ENCODE measurements at places on chromosomes 3 and 15.
A peak's percentile ranks its signal among the peaks of the same experiment; 100 is the strongest.

GRCh38 chr3:72445827-72446217 is 402.4 kb downstream of the SHQ1 start:
- no peak for DNase-seq

DNA sequence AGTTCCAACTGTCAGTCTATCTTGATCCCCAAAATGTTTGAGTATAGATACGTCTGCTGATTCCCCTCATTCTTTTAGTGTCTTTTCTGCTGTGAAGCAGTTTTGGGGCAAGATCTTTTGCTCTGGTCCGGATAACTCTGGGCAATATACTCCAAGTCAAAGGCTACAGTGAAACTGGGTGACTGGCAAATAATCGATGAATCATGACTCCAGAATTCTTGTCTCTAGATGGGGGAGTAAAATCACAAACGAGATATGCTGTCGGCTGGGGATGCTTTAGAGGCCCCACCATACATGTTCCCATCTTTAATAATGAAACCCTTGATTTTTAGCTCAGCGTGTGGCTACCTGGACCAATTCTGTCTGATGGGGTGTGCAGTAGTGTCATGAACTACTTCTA is 76.5 kb downstream of the KLF13 start:
- peak; percentile 33 for DNase-seq

DNA sequence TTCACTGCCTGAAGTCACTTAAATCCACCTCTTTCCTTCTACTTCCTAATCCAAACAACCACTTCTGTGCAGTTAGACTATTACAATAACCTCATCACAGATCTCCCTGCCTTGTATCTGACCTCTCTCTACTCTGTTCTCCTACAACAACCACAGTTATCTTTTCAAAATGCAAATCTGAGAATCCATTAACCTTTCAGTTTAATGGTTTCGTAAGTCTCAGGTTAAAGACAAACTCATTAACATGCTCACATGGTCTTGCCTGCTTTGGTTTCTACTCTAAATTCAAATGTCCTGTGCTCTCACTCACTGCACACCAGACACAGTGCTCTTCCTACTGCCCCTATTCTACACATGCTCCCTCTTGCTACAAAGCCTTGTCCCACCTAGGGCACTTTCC is 406.5 kb upstream of the THBS1 start:
- no peak for DNase-seq

GRCh38 chr15:39756806-39757522 is 25.7 kb downstream of the FSIP1 start:
- peak; percentile 60 for DNase-seq

GRCh38 chr15:58201516-58201915 is 63.3 kb downstream of the AQP9 start:
- peak; percentile 31 for DNase-seq

GRCh38 chr3:190618330-190619030 is 104.6 kb downstream of the IL1RAP start:
- no peak for DNase-seq

GRCh38 chr3:114194750-114195149 is 15.9 kb upstream of the DRD3 start:
- no peak for DNase-seq

DNA sequence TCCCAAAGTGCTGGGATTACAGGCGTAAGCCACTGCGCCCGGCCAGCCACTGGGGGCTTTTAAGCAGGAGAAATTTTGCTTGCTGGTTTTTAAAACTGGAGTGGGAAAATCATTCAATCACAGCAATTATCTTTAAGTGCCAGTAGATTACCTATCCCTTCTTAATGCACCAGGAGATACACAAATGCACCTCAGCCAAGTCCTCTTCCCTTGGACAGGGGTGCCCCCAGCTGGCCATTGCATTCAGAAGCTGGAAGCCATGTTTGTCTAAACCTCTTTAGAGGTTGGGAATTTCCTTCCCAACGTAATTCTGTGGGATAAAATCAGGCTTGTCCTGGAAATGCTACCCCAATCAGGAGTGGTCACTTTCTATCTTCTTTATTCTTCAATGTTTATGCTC is 26.6 kb downstream of the MIX23 start:
- peak; percentile 26 for DNase-seq

DNA sequence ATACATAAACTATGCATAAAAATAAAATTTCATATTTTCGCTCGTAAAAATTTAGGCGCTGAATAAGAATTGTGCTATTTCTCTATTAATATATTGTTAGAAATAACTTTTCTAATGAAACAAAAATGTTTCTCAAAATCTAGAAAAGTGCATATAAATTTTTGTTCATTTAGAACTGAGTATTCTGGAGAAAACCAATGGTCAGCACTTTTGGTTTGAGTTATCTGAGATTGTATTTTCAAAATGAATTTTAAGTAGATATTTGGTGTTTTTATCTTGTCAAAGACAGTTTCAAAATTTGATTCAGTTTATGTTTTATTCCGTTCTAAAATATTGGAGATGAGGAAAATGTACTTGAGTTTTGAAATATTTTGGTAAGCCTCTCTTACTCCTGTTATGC is 13.9 kb downstream of the MYNN start:
- DNase-seq: no peak

DNA sequence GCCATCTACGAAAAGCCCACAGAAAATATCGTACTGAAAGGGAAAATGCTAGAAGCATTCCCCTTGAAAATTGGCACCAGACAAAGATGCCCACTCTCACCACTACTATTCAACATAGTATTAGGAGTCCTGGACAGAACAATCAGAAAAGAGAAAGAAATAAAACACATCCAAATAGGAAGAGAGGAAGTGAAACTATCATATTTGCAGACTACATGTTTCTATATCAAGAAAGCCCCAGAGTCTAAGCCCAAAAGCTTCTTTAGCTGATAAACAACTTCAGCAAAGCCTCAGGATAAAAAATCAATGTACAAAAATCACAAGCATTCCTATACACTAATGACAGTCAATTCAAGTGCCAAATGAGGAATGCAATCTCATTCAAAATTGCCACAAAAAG is 15.6 kb downstream of the OR5K3 start:
- DNase-seq: no peak

DNA sequence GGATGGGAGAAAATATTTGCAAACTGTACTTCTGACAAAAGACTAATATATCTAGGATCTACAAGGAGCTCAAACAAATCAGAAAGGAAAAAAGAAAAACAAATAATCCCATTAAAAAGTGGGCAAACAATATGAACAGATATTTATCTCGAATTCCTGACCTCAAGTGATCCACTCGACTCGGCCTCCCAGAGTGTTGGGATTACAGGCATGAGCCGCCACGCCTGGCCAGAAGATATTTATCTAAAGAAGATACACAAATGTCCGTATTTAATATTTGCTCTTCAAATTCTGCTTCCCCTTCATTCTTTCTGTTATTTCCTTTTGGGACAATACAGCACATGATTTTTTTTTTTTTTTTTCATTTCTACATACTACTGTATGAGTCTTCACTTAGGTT is 151.7 kb upstream of the GRM7 start:
- no peak for DNase-seq

- DNase-seq: no peak
Observed at GRCh38 chr3:14285548-14285925, 106.9 kb downstream of the LSM3 start.

- no peak for DNase-seq
Observed at GRCh38 chr3:13474021-13474420, 6.1 kb upstream of the HDAC11 start.

- DNase-seq: no peak
Observed at GRCh38 chr3:193124861-193125260, 116.2 kb upstream of the PLAAT1 start.

DNA sequence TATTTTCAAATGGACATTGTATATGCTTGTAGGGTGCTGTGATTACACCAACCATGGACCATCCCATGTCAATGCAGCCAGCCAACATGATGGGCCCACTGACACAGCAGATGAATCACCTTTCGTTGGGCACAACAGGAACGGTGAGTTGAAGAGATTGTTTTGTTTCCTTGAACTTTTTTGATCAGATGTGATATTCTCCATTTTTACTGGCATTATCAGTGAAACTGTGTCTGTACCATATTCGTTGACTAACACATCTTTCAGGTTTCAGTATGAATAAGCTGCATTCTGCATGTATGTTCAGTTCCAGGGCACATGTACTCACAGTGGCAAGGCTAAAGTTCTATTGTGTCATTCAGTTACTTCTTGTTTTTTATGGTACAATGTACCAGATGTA is 655.2 kb downstream of the RBMS3 start:
- no peak for DNase-seq

- no peak for DNase-seq
Observed at GRCh38 chr15:62079594-62079993, 12.8 kb downstream of the C2CD4A start.

GRCh38 chr3:187615630-187616029 is 54.6 kb downstream of the SST start:
- DNase-seq: no peak

GRCh38 chr3:179726075-179726699 is 73.3 kb downstream of the USP13 start:
- no peak for DNase-seq

DNA sequence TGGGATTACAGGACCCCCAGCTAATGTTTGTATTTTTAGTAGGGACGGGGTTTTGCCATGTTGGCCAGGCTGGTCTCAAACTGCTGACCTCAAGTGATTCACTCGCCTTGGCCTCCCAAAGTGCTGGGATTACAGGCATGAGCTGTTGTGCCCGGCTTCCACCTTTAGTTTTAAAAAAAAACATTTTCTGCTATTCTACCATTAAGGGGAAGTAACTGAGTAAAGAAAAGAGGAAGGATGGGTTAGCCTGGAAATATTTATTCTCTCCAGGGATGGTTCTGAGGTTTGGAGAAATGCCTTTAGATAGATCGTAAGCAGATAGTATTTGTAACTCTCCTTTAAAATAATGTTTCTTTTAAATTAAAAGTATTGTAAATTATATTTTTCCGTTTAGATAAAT is 3.1 kb downstream of the AP4E1 start:
- DNase-seq: no peak

- no peak for DNase-seq
Observed at GRCh38 chr3:17995769-17996168, 253.3 kb upstream of the TBC1D5 start.

DNA sequence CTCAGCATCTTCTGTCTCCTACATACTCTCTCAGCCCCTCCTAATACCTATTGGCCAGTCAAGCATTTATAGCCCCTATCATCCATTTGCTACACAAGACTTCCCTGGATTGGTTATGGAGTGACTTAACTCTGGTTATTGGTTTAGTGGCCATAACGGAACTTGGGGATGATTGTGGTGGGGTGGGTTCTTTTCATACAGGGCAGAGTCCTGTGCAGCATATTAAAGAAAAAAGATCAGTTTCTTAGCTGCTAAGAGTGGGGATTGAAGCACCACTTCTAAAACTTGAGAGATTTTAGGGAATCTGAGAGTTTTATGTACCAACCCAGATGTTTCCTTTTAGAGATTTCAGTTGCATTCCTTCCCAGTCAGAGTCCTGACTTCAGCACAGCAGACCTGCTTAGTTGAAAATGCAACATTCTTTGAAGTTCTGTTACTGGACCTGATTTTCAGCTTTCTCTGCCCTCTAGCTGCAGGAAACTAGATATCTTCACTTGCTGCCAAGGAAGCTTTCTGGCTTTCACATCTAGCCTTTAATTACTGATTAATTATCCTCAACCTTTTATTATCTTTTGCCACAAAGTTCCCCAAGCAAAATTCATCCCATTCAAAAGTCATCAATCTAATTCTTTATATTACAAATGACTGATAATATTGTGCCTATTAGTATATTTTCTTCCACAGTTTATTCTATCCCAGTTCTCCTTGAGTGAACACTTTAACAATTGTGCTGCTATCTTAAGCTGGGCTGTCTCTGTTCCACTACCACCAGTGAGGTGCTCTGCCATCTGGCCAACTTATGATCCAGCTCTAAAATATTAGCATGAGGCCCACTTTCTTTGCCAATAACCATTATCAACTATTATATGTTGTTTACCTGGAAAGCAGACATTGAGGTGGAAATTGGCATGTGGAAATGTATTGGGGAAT is 906.0 kb upstream of the ALCAM start:
- peak; percentile 62 for DNase-seq

DNA sequence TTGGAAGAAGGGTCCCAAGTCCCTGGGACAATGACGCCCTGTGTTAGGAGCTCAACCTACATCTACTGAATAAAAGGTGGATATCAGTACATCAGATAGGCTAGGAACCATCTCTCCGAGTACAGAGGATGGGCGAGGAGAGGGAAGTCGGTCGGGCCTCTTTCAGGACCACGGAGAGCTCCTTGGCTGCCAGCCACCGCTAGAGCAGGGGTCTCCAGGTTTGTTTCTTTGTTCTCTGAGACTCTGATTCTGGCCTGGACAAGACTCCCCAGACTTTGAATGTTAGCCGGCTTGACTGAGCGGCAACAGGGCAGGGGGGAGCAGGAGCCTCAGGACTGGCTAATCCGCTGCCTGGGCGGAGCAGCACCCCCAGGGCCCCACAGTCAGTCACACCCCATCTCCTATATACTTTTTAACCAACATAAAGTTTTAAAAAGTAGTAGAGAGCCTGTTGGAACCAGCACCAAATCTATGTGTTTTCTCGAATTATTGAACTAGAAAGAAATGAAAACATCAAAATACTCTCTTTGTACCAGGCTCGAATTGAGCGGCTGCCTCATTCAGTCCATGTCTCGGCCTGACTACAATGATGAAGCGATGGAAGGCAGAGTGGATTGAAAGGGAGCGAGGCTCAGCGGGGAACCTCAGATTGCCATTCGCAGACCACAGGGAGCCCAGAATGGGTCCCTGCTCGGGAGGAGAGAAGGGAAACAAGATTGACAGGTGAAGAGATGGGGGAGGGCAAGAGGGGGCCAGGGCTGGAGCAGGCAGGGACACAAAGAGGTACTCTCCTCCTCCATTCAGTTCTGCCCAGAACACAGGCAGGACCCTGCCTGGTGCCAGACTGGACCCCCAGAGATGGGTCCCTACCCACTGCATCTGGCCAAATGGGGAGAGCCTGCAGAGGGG is 131.6 kb downstream of the TPRA1 start:
- DNase-seq: no peak

DNA sequence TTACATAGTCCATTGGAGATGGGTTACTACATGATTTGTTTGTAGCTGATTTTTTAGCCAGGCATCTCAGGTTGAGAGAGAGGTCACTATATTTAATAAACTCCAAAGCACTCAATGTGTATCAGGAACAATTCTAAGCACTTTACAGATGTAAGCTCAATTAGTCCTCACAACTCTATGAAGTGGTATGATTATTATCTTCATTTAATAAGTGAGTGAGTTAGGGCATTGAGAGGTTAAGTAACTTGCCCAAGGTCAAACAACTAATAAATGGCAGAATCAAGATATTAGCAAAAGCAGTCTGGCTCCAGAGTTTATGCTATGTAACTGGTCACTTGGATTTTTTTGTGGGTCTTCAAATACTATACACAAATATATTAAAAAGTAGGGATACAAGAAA is 56.3 kb upstream of the ABI3BP start:
- no peak for DNase-seq

- no peak for DNase-seq
Observed at GRCh38 chr15:75358771-75359536, 9.5 kb downstream of the MAN2C1 start.

DNA sequence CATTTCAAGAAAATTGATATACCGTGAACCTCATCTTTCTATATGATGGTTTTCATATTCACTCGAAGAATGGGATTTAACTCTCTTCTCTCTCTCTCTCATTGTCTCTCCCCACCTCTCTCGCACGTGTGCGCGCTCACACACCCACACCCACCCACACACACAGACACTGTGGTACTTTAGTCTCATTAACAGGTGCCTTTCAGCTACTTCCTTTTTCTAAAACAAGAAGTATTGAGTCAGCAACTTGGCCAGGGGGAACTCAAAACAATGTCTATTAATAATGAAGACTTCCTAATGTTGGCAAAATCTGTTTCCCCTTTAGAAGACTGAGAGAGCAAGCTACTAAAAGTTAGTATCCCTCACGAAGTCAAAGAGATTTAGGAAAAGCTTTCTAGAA is 150.7 kb downstream of the TMCO5A start:
- no peak for DNase-seq

- peak; percentile 51 for DNase-seq
Observed at GRCh38 chr15:40058476-40059140, 19.6 kb upstream of the SRP14 start.
